Fibroblast of upper back skin (primary cell): ENCODE measurements at places on chromosomes 7 and 10.

DNA sequence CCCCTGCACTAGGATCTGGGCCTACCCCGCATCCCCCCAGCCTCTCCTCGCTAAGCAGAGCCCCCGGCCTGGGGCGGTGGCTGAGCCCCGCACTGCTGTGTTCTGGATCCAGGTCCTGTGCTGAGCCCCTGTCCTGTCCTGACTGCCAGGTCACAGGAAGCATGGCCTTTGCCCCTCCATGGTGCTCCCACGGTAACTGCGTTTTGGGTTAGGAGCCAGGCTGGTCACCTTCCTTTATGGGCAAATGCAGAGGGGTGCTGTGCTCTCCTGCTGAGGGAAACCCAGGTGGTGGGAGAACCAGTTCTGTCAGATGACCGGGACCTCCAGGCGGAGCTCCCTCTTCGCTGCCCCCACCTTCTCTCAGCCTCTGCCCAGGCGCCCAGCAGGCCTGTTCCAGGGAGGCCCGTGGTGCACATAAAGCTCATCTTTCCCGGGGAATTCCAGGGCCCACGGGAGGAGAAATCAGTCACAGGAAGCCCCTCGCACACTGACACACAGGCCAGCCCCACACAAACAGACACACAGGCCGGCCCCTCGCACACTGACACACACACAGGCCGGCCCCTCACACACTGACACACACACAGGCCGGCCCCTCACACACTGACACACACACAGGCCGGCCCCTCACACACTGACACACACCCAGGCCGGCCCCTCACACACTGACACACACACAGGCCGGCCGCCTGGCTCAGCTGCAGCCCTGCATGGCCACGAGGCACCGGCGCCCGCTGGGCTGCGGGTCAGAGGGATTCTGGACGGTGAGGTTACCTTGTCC lies 75.6 kb downstream of the CFAP46 start:
- DNase-seq = no peak

DNA sequence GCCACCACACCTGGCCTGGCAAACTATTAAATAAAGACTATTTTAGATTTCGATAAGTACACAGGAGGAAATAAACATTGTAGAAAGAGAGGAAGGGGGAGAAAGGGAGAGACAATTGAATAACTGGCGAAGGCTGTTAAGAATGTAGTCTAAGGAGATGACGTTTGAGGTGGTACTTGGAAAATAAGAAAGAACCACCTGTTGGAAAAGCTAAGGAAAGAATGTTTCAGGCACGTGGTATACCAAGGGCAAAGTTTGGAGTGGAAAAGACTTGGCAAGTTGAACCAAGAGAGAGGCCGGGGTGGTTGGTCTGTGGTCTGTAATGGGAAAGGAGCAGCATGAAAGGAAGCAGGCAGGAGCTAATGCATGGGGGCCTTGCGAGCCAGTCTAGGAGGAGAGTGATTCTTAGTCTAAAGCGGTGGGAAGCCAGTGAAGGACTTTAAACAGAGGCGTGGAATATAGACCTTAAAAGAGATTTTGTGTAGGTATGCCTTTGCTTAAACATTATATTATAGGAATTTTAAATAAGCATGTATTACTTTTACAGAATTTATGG lies 9.4 kb downstream of the ING3 start:
- DNase-seq = no peak

DNA sequence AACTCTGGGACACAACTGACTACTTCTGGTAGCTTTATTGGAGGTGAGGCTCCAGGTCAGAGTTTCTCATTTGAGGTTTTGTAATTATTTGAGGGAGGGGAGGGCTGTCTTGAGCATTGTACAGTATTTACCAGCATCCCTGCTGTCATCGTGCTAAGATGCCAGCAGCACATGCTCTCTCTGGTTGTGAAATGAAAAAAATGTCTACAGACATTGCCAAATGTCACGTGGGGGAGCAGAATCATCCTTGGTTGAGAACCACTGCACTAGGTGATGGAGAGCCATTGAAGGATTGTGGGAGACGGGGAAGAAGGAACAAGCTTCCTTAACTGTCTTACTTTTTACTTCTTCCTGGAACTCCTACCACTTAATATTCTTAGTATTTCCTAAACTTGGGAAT lies 5.0 kb downstream of the SEPTIN7 start:
- no peak for DNase-seq

GRCh38 chr10:35635576-35635975 lies 6.5 kb downstream of the FZD8 start:
- peak; percentile 74 for DNase-seq

GRCh38 chr7:88401009-88401623 lies 94.4 kb upstream of the STEAP4 start:
- DNase-seq = peak; percentile 2

DNA sequence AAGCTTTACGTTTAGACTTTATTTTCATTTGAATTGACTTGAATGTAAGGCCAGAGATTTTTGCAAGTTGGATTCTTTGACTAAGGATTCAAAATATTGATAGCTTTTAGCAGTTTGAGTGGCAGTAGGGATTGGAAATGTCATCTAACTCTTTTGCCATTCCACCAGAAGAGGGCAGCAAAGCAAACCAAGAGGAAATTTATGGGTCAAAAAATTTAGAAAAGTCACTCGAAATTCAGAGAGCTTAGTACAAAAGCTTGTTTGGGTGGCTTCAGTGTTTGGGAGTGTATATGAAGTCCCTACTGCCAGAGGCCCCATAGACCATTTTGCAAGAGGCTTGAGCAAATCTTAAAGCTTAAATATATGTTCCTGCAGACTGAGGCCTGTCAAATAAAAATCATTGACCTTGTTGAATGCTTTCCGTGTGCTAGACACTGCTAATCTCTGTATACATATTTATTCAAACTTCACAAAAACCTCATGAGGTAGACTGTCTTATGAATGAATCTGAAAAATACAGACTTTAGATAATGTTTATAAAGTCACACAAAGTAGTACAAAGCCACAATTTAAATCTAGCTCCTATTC lies 44.6 kb upstream of the RSBN1L start:
- DNase-seq = peak; percentile 44

- no peak for DNase-seq
These were observed 247.1 kb downstream of the KCNMA1 start for GRCh38 chr10:77390481-77390891.

GRCh38 chr7:66921396-66921917 lies 432 bp downstream of the TMEM248 start:
- peak; percentile 49 for DNase-seq

- DNase-seq = no peak
These were observed 187.6 kb upstream of the ITGB1 start for GRCh38 chr10:33145451-33146188.

GRCh38 chr10:80167471-80168161 lies 35.1 kb downstream of the PLAC9 start:
- no peak for DNase-seq

DNA sequence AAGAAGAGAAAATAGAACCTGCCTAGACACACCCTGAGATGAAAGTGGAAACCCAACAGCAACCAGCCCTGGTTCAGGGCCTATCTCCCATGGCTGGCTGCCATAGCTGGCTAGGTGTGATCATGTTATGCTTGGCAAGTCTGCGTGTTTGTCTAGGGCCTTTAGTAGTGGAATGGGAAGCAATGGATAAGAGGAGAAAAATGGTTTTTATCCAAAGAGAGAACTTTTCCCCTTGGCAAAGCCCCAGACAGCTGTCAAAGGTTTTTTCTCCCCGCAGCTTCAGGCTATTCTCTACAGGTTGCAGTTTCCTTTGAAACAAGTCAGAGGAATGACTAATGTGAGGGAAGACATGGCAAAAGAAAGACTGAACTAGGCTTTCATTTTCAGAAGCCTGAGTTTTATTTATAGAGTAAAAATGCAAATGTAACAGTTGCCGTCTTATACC lies 161.5 kb downstream of the SEMA3D start:
- peak; percentile 9 for DNase-seq

DNA sequence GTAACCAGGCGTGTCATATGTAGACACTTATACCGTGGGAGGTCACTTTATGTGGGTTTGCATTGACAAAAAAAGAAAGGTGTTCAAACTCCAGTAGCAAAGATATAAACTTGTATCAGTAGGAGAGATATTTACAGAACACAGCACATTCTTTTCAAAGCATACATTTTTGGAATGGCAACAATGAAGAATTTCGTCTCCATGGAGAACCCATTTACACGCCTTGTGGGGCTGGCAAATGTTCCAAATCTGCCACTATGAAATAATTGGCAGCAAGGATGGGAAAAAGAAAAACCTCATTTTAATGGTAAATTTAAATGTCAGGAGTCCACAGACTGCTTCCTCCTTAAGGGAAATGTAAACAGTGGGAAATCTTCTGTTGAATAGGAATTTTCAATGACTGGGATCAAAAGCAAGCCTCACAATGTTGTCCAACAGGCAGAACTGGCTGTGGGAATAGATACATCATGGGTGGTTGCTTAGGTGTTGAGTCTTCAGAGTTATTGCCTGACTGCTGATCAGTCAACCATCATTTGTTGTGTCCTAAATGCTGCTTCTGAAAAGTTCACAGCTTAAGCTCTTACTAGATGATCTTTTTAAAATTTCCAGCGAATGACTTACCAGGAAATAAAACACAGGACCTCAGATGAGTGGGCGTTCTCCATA lies 256.6 kb upstream of the SEMA3C start:
- peak; percentile 52 for DNase-seq

DNA sequence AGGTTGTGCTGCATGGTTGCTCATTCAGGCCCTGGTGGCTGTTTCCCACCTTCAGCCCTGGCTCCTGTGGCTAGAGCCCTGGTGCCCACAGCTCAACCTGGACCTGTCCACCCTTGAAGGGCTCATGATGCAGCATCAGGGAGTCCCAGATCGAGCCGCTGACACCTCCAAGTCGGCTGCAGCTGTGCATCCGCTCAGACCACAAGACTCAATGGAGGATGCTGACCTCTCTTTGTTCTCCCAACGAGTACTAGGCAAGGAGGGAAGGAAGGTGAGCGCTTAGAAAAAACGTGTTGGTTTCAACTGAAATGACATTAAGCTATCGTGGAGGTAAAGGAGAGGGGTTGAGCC lies 9.5 kb upstream of the C10orf95 start:
- no peak for DNase-seq

- no peak for DNase-seq
These were observed 1.3 kb downstream of the MKI67 start for GRCh38 chr10:128124813-128125403.

DNA sequence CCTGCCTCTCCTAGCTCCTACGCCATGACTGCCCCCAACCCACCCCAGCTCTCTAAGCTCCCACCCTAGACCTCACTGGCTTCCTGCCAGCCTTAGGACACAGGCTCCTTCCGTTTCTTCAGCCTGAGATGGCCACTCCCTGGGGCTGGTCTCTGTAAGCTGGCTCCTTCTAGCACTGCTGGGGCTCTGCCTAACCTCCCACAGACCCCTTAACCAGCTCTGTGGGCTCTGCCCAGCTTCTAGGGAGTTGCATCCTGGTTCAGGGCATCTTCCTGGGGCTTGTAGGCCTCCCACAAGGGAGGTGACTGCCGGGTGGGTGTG lies 478.6 kb upstream of the KLF6 start:
- no peak for DNase-seq

DNA sequence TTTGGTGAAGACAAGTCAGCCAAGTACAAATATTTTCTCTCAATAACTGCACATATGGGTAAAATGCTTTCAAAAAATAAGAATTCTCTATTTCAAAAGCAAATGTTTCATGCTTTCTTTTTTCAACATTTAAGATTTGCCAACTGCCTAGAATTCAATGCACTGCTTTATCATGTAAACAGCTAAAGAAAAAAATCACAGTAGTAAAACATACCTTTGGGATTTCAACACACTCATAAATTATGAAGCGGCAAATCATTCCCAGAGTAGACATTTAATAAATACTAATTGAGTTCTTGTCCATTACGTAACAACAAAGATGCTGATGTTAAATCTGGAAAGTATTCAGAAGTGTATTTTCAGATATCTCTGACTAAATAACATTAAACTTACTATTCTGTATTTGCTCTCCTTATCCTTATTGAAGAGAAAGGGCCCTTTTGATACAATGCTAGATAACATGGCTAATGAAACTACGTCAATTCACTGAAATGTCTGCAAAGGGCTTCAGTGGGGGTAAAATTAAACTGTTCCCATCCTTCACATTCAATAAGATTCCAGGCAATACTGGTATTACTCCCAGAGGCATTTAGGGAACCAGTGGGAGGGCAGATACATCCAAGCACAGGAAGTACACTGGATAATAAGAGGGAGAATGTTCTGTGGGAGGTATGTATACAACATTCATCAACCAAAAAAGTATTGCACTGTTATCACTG lies 13.9 kb downstream of the NAPEPLD start:
- peak; percentile 17 for DNase-seq

DNA sequence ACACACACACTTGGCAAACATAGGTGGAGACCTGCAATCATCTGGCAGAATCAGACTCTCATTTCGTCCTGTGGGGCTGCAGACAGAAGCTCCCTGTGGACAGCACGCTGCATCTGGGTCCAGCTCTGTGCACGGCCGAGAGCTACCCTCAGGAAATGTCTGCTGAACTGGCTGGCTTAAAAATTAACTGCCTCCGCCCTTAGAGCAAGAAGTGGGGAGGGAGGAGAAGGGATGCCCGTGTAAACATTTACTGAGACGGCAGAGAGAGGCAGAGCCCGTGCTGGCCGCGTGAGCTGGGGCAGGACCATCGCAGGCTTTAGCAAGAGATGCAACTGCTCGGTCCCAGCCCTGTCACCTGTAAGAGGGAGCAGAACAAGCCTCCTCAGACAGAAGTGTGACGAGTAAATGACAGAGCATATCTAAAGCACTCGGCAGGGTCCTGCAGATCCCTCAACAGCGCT lies 81.8 kb downstream of the TNS3 start:
- DNase-seq = no peak

DNA sequence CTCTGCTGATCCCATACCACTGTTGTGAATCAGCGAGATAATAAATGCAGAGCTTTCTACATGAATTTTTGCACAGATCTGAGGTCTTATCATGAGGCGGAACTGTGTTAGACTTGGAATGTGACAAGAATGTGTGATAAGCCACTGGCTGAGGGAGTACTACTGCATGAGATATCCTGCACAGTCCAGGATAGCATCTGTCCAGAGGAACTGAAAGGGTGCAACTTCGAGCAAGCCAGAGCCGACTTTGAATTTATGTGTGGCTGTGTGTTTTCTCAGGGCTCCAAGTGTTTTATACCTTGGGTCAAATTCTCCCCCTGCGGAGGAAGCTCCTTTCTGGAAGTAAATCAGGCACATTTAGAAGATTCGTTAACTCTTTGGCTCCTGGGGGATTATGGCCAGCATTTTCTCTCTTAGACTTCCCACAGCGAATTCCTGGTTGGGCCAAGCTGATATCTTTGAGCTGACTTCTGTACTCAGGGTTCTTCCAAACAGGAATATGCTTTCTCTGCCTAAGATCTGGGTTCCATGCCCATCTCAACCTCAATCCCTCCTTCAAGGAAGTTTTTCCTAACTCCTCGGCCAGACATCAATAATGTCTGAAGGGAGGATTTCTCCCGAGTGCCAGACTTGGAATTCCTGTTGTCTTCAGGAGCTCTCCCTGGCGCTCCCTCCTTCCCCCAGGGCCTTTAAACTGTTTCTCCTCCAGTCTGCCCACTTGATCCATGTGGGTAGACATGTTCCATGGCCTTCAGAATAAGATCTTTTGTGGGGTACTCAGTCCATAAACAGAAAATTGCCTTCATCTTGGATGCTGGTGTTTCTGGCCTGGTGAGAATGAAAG lies 2.5 kb upstream of the MEST start:
- DNase-seq = peak; percentile 87
